ENCODE measurements at places on chromosomes 4 and X.

- DNase-seq: peak; percentile 66
Measured at GRCh38 chr4:54539500-54540029, 118.2 kb upstream of the KIT start.

DNA sequence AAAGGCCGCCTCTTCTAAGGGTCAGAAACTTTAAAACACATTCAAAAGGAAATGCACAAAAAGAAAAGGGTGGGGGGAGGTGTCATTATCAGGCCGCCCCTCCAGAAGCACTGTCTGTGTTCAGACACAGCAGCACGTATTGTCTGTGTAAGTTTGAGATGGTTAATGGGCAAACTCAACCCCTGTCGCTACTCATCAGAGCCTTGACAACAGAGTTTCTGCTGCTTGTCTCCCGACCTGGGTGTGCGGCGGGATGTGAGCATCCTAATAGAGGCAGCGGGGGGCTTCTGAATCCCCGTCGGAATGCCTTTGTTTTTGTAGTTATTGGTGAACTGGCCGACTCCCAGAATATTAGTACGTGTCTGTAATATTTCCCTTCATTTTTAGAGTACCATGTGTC lies 158.9 kb downstream of the DCTD start:
- DNase-seq: no peak

- DNase-seq: no peak
Measured at GRCh38 chr4:143353797-143354196, 17.1 kb downstream of the GAB1 start.

DNA sequence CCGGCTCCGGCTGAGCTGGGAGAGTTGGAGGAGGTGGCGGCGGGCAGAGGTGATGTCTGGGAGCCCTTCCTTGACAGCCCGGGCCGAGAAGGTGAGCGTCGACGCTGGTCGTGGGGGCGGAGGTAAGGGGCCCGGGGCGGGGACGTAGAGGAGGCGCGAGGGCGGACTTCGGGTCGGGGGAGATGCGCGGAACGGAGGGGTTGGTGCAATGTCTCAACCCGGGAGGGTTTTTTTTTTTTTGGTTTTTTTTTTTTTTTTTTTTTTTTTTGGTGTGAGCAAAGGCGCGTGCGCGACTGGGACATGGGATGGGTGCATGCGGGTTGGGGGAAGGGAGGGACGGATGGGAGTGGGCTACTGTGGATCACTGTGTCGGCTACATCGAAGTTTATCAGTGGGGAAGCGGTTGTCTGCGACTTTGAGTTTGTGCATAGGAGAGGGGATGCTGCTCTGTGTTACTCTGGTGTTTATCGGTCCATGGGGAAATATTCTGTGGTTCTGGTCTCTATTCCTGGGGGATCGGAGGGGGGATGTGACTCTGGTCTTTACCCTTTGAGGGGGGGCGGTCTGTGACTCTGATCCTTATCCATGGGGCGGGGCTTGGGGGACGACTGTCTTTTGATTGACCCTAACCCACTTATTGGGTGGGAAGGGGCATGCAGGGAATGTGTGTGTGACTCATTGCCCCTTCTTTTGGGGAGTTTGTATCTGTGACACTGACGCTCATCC lies 537 bp downstream of the RBM10 start:
- DNase-seq: no peak

- DNase-seq: no peak
Measured at GRCh38 chr4:110170861-110171260, 27.6 kb downstream of the ELOVL6 start.

- DNase-seq: no peak
Measured at GRCh38 chr4:69051576-69051943, 44.7 kb upstream of the UGT2B7 start.

- no peak for DNase-seq
Measured at GRCh38 chr4:38976308-38976707, 55.9 kb downstream of the TMEM156 start.

DNA sequence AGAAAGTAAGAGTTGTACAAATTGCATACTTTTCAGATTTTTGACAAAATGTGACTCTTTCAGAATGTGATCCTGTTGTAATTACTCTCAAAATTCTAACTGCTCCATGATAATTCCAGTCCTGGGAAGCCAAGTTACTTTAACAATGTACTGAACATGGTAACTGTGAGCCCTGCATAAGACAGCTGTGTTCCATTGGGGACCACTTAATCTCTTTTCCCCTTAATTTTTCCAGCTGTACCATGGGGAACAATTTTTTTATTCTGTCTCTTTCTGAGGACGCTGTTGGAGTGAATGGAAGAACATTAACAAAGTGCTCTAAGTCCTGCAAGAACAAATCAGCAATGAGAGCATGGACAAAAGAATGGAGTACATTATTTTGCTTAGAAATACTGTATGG lies 95.8 kb downstream of the UPRT start:
- no peak for DNase-seq

DNA sequence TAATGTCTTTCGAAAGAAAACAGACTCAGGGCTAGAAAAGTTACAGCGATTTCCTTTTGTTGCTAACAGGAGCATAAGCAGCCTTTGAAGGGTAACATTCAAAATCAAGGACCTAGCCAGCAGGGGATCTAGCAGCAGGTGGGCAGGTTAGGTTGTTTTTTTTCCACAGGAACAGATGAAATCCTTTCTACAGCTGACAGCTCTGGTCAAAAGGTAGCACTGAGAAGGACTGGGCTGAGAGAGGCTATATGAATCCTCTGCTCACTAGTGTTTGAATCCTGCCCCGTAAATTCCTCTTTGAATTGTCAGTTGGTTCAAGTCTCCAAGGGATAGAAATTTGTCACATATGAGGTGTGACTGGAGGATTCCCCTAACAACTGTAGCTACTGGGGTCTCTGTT lies 188.2 kb downstream of the SH2D1A start:
- DNase-seq: no peak

GRCh38 chr4:177374966-177375365 lies 65.3 kb downstream of the NEIL3 start:
- DNase-seq: no peak

- peak; percentile 58 for DNase-seq
Measured at GRCh38 chr4:73868206-73869129, 725 bp upstream of the CXCL1 start.
